HT-29 (cell line): ENCODE measurements at places on chromosomes 11 and 22. TPM values are rescaled to one million over a fixed set of nuclear protein-coding genes. Genes with fewer than 3 reads are reported as not detected.

DNA sequence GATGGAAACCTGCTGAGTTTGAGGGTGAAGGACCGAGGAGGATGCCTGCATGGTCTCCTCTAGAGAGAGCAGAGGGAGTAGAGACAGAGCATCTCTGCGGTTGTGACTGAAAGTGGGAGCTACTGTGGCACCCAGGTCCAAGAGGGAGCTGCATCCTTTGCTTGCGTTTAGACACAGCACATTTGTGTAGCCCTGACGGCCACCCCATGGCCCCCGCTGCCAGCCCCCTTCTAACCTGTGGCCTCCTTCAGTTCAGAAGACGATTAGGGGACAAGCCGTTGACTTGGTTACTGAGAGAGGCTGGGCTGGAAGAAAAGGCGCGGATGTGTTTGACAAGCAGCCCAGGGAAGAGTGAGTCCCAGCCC is 690.9 kb downstream of the BRD1 start:
- no peak for DNase-seq

DNA sequence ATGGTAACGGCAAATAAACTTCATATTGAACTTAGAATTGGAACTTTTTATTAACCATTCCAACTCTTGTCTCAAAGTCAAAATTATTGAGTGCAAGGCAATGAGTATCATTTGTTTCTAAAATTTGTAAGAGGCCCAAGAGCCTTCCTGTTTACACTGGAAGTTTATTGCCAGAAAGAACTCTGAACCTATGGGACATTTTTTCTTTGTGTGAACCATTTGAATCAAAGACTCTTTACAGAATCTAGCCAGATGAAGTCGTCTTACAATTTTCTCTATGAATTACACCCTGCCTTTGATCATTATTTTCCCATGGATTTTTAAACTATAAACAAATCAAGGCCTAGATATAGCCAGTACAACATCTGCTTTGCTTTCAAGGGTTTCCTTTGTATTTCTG is 2.3 kb upstream of the GUCY1A2 start:
- DNase-seq, result no peak

Gene GPHA2
- not detected in 2 replicates for total RNA-seq

- DNase-seq, result no peak
These were observed 541.7 kb downstream of the METTL15 start for GRCh38 chr11:28649922-28650321.

- no peak for DNase-seq
These were observed 14.0 kb upstream of the TP53I11 start for GRCh38 chr11:44964526-44965209.

Gene PRRG4
- total RNA-seq, result 4.3 and 4.8 TPM in 2 replicates

- DNase-seq, result peak; percentile 16
These were observed 168.2 kb upstream of the PDGFD start for GRCh38 chr11:104332110-104332509.

GRCh38 chr22:27915986-27916385 is 3.1 kb downstream of the PITPNB start:
- DNase-seq, result no peak

DNA sequence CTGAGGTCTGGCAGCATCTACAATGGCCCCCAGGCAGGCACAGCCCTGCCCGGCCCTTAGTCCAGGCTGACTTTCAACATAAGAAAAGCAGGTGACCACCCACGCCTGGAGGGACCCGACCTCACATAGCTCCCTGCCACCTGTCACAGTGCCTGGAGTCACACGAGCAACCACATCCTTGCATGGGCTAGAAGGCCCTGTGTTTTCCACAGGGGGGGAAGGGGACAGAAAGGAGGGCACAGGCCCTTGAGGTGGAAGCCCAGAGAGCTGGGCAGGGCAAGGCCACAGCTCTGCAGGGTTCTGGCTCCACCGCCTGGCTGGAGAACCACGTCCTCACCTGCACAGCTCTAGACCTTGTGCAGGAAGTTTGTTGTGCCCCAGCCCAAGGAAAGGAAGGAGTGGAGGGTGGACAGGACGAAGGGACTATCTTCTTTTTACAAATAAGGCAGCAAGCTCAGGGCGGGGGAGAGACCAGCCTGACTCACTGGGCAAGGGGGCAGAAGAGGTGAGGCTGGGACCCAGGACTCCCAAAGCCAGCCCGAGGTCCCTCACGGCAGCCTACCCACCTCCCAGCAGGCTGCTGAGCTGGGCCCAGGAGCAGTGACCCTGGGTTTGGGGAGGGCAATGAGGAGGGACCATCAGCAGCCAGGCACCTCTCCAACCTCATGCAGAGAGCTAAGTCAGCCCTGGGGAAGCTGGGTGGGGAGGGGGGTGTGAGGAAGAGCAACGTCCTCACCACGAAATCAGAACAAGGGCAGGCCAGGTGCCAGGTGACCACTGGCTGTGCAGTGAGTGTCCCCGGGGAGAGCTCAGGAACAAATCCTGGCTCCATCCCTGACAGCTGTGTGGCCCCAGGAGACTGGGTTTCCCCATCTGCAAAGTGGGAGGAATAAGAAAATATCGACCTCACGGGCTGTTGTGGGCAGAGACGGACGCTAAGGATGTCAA is 4.3 kb downstream of the C1QTNF6 start:
- DNase-seq, result no peak

DNA sequence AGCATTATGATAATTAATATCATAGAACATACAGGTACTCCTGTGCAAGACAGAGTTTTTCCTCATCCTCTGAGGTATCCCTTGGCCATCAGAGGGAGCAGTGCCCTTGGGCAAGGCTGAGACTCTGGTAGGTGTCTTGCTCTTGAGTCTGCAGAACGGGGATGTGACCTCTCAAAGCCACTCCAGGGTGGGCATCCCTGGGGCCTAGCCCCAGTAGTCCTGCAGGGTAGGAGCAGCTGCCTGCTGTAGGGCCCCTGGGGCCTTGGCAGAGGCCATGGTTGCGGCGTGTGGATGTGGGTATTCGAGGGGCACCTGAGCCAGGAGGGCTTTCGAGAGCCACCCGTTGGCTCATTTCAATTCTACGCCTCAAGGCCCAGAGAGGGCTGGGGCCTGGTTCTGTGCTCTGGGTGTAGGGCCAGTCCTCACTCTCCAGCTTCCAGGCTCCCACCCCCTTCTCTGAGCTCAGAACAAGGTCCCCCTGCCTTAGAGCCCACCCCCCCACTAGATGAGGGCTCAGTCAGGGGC is 7.7 kb upstream of the OMP start:
- no peak for DNase-seq

Gene OOSP2
- total RNA-seq, result not detected in 2 replicates

DNA sequence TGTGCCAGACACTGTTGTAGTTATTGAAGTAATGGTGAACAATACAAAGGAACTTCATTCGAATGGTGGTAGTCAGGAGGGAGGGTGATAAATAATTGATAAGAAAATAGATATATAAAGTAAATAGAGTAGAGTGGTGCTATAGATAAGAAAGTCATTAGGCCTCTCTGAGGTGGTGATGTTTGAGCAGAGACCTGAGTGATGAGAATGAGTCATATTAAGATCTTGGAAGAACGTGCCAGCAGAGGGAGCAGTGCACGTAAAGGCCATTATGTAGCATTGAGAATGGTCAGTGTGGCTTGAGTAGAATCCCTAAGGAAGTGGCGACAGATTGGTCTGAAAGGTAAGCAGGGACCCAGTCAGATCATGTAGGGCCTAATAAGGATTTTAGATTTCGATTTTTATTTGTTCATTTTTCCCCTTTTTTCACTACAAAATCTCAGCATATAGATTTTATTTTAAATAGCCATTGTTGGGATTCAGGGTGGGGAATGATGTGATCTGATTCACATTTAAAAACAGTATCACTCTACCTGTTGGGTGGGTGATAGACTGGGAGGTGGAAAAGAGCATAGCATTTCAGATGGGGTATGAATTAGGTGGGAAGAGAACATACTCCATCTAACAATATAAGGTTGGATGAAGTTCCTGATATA is 44.7 kb downstream of the CCDC90B start:
- DNase-seq, result peak; percentile 95

- DNase-seq, result no peak
These were observed 61.5 kb downstream of the SGSM1 start for GRCh38 chr22:24867323-24868022.

Gene ASCL2
- 5.0 and 6.8 TPM in 2 replicates for total RNA-seq
